ENCODE measurements at places on chromosomes 16 and 17.

DNA sequence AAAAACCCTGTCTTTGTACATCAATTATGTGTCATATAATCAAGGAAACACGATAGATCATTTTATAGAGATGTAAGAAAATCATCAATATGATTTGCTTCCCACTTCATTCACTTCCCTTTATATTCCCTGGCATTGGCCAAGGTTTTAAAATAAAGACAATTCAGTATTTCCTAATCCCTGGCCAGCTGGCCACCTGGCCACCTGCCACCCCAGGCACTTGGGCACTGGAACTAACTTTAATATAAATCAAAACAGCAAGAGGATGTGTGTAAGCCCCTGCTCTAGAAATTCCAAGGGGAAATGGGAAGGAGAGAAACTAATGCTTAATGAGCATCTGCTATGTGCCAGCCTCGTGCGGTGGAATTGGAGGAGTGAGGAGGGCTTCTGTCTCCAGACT lies 58.6 kb upstream of the TOB1 start:
- DNase-seq, result no peak

GRCh38 chr16:75945916-75946457 lies 219.7 kb upstream of the CPHXL start:
- no peak for DNase-seq

DNA sequence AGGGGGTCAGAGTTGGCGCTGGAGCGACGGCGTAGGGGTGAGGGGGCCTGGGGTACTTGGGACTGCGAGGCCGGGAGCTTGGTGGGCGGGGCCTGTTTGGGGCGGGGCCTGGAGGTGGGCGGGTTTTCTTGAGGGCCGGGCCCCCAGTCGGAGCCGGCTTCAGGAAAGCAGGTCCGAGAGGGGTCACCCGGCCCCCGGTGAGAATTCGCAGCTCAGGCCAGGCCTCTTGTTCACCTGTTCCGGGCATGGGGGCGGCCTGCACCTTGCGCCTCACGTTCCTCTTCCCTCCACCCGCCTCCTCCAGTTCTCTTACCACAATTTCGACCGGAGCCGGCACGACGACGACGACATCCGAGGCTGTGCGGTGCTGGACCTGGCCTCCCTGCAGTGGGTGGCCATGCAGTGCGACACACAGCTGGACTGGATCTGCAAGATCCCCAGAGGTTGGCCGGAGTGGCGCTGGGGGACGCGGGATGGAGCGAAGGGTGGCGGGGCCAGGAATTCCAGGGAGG lies 52.5 kb downstream of the MRC2 start:
- no peak for DNase-seq

- DNase-seq, result no peak
Observed at GRCh38 chr17:61403801-61404662, 4.4 kb downstream of the TBX2 start.

GRCh38 chr17:8324132-8324531 lies 14.1 kb downstream of the ARHGEF15 start:
- no peak for DNase-seq

DNA sequence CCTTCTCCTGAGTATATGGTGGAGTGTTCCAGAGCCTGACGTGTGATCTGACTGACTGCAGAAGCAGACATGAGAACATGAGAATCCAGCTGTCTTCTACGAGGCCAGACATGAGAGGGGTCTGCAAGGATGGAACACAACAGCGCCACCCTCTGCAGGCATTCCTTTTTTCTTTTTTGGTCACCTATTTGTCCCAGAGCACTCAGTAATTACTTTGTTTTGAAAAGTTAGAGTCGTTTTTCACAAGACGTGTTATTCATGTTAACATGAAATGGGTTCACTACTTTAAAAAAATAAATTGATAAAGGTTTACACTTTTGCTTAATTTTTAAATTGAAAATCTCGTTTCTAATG lies 43.8 kb upstream of the ATP2A3 start:
- no peak for DNase-seq

DNA sequence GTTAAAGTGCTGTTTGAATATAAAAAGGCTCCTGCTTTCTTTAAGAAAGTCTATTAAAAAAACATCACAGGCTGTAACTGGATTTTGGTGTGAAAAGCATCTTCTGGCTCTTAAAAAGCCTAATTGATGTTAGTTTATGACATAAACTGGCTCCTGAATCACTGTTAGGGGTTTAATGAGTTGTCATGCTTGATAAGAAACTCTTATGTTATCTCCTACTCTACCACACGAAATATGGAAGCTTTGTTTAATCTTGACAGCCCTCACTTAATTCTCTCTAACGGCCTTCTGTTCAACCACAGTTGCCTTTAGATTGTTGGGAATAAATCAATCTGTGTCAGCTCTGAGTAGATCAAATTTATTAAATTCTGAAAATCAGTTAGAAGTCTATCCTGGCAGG lies 51.5 kb downstream of the CPPED1 start:
- no peak for DNase-seq

GRCh38 chr17:32111141-32111771 lies 31.0 kb upstream of the RHOT1 start:
- DNase-seq, result no peak

Measured in stimulated activated CD8-positive, alpha-beta memory T cell treated with anti-CD3 and anti-CD28 coated beads, Interleukin-15, amount 100 ng/mL, for 1 hour (primary cell).